Activated CD4-positive, alpha-beta memory T cell treated with anti-CD3 and anti-CD28 coated beads for 36 hours (primary cell): ENCODE measurements at places on chromosomes 7 and 10.

GRCh38 chr7:135537905-135538304, 19.8 kb upstream of the NUP205 start:
- DNase-seq: no peak

DNA sequence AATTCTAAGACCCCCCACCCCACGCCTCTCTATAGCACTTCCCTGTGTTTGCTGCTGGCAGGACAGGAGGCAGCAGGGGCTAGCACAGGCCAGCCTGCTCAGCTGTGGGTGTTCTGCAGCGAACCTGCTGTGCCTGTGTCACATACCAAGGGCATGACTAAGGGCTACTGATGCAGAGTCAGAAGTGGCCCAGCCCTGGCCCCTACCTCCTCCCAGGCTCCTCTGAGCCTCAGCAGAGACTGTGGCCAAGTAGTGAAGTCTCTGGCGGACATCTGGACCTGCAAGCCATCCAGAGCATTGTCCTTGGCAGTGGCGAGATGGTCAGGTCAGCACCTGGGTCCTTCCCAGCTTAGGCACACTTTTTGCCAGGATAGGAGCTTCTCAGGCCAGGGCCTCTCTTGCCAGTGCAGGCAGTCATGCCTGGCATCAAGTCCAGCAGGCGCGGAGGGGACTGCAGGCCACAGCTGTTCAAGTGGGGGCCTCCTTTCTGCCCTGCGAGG, 116.3 kb upstream of the RET start:
- DNase-seq: peak; percentile 3

DNA sequence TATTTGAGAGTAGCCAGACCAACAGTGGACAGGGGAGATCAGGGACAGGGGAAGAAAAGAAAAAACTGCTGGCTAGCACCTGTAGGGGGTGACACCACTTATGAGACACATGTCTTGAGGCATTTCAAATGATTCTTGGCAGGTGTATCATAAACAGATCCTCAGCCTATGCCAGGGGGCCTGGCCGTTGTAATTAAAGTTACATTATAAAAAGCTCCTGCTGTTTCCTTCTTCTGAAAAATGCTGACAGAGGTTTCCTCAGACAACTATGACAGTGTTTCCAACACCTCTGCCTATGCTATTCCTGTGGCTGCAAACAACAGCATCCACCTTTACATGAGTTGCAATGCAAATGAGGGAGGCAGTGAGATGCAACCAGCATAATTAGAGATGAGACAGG, 281.0 kb upstream of the PTER start:
- no peak for DNase-seq

GRCh38 chr10:31099664-31100063, 68.0 kb upstream of the ZNF438 start:
- peak; percentile 76 for DNase-seq

DNA sequence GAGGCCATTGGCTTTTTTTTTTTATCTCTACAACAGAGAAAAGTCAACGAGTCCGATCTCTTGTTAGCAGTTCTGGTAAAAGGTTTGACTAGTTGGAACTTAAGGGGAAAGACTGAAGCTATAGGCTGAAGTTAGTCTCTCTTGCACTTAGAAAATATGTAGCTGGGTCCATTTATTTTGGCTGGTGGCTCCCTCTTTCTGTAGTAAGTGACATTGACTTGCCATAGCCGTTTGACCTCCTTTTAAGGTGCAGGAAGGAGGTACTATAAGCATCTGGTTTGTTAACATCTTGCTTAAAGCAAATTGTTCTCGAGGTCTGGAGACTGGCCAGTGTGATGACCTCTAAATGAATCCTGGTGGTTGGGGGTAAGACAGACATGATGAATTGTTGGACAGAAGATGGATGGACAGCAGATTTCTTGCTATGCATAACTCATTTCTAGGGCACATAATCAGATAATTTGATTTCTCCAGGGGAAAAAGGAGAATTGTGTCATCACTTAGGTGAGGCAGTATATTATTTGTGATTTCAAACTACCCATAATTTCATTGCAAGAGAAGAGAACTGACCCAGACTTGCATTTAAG, 356.3 kb upstream of the GALNT17 start:
- DNase-seq: no peak

GRCh38 chr7:22542254-22542653, 42.3 kb upstream of the STEAP1B start:
- no peak for DNase-seq

DNA sequence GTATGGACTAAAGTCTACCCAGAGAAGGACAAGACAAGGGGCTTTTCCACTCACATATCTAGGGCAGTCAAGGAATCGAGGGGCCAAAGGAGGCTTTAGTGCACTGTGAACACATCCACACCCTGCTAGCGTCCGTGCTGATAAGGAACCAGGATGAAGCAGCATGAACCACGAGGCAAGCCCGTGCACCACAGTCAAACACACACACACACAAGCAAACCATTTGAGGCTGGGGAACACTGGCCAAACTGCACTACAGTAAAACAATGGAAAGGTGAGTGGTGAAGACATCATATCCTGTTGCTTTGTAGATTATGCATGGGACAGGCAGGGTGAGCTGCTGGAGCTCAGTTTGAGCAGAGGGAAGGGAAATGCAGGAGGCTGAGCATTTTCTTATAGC, 177.4 kb upstream of the CDCA7L start:
- DNase-seq: no peak

DNA sequence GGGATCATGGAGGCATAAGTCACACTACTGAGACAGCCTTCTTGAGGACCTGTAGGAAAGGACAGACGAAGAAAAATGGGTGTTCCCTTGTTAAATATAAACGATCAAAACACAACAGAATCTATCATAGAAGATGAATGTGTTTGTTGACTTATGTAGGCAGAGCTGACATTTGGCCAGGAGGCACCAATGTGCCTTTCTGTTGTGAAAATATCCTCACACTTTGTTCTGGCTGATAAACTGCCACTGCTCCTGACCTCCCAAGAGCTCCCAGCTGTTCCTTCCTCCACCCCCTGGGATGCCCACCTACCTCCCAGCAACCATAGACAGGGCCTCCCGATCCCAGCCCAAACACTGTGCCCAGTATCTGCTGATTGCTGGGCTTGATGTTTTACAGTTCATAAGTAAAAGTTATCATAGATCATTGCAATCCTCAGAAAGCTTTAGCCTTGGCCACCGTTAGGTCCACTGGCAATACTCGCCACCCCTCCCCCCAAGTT, 116.6 kb downstream of the CTTNBP2 start:
- no peak for DNase-seq

- DNase-seq: no peak
Measured at GRCh38 chr10:27774831-27775230, 29.2 kb upstream of the MKX start.

DNA sequence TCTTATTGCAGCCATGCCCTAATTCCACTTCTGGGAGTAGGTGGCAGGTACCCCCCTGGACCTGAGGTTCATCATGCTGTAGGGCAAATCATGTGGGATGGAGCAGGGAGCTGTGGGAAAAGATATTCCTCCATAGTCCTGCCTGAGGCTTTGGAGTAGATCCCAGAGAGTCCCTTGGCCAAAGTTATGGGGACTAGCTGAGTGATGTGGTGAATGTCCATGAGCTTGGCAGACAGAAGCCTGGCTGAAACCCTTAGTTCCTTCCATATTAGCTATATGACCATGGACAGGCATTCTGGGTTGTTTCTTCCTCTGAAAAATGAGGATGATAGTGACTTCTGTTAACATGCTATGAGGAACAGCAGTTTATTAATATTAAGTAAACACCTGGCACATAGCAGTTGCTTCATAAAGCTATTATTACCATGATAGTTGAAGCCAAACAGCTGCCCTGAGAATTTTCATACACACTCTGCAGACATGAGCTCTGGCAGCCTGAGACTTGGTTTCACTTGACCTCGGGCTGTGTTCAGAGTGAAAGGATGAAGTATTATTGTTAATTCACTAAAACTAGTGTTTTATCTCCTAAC, 15.0 kb upstream of the IMPDH1 start:
- no peak for DNase-seq

- no peak for DNase-seq
Measured at GRCh38 chr7:81769891-81770727, at the start of gene HGF. TSS of gene HGF (minus strand) at chr7:81770047. CDS start at chr7:81769971, 76 bp downstream.
